ENCODE measurements at places on chromosomes 6 and 20.

DNA sequence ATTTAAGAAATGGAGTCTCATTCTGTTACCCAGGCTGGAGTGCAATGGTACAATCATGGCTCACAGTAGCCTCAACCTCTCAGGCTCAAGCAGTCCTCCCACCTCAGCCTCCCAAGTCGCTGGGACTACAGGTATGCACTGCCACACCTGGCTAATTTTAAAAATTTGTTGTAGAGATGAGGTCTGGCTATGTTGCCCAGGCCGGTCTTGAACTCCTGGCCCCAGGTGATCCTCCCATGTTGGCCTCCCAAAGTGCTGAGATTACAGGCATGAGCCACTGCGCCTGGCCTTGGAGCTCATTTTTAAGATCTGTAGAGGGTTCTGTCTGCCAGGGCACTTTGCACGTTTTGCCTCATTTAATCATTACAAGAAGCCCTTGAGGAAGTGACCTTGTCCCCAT, 17.5 kb downstream of the ZC3H12D start:
- no peak for DNase-seq

- DNase-seq: no peak
Measured at GRCh38 chr20:61662968-61663331, 402.7 kb downstream of the TAF4 start.

DNA sequence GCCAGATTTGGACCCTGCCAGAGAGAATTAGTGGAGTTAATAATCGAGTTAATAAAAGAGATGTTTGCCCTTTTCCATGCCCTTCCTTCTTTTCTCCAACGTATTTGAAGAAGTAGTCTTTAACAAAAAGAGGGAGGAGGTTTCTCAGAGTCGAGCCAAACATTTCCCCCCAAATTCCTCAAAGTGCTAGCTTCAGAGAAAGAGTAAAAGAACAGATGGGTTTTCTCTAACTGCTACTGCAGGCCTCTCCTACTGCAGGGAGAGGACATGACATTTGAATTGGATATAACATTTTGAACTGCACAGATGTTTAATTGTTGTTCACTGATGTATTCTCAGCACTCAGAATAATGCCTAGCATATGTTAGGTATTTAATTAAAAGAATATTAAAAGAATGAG, 25.5 kb downstream of the RWDD2A start:
- DNase-seq: no peak

GRCh38 chr6:26476896-26477295, 19.1 kb downstream of the BTN2A1 start:
- no peak for DNase-seq

DNA sequence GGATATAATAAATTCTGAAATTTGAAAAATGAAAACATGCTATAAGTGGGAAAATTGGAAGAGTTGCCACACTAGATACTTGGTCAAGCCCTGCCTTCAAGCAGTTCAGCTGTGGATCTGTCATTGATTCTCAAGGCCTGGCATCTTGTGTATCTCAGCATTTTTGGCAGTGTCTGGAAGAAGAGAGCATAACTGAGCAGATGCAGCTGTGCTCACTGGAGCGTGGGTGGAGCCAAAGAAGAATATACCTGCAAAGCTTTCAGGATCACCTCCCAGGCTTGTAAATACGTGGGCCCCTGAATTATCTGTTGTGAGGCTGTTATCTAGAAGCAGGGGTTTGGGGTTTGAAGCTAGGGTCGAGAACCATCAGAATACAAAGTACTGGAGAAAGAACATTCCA, 31.3 kb upstream of the CHD6 start:
- no peak for DNase-seq

- DNase-seq: no peak
Measured at GRCh38 chr20:18299364-18299763, 11.0 kb downstream of the ZNF133 start.

GRCh38 chr20:36493801-36494114, 47.6 kb upstream of the MYL9 start:
- DNase-seq: no peak

Measured in GM13976 (cell line).